PC-3 (cell line): ENCODE measurements at places on chromosomes 16 and 17. TPM values are rescaled to one million over a fixed set of nuclear protein-coding genes. Genes with fewer than 3 reads are reported as not detected.

DNA sequence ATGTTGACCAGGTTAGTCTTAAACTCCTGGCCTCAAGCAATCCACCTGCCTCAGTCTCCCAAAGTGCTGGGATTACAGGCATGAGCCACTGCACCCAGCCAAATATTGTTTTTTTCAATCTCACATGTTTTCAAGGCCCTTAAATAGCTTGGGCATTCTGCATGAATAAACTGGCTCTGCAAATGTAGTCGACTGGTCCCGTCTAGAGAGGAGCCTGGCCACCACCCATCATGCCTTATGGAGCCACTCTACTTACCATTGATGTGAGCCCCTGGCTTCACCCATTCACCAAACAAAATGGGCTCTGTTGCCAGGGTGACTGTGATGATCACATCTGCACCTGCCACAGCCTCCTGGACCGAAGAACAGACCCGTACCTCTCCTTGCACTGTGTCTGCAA lies 10.8 kb downstream of the CRYM start:
- no peaks in the 10 kb centered on the region for H3K4me1 ChIP-seq
- no peaks in the 10 kb centered on the region for H3K27me3 ChIP-seq
- H3K4me3 ChIP-seq, result no peak overlapping the region
- no peak overlapping the region for H3K27ac ChIP-seq
- DNase-seq, result no peak
- H3K36me3 ChIP-seq, result no peaks in the 10 kb centered on the region

- peak; percentile 3 for DNase-seq
- no peak overlapping the region for H3K27ac ChIP-seq
- no peaks in the 10 kb centered on the region for H3K4me1 ChIP-seq
- H3K36me3 ChIP-seq, result no peaks in the 10 kb centered on the region
- no peaks in the 10 kb centered on the region for H3K27me3 ChIP-seq
- no peak overlapping the region for H3K4me3 ChIP-seq
These were observed 1307.6 kb upstream of the GOT2 start for GRCh38 chr16:60041671-60042070.

DNA sequence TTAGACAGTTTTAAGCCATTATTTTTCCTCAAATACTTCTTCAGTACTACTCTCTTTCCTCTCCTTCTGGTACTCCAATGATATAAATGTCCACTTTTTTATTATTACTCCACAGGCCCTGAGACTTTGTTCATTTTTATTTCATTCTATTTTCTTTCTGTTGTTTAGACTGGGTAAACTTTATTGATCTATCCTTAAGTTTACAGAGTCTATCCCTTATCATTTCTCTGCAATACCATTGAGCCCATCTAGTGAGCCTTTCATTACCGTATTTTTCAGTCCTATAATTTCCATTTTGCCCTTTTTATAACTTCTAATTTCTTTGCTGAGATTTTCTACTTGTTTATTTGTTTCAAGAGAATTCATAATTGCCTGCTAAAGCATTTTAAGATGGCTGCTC lies 193.7 kb downstream of the TOX3 start:
- no peaks in the 10 kb centered on the region for H3K27me3 ChIP-seq
- no peak overlapping the region for H3K27ac ChIP-seq
- no peak overlapping the region for H3K4me3 ChIP-seq
- H3K4me1 ChIP-seq, result no peaks in the 10 kb centered on the region

DNA sequence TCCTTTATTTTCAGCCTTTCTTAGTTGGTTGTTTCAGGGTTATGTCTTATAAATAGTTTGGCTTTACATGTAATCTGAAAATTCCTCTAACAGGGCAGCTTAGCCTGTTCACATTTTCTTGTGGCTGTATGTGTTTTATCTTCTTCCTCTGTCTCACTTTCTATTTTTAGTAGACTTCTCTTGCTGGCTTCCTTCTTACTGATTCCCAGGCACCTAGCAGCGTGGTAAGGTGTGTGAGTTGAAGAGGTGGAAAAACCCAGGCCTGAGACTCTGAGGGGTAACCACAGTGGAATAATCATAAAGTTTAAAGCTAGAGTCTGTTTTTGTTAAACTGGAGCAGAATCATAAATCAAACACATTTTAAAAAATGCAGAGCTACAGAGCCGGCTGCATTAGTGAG lies 190.9 kb downstream of the LGALS9B start:
- no peak for DNase-seq
- no peaks in the 10 kb centered on the region for H3K27me3 ChIP-seq
- peaks cover 16% of the 10 kb centered on the region for H3K4me1 ChIP-seq
- peaks cover 4% of the 10 kb centered on the region; the same call in 1 of the 2 replicates for H3K36me3 ChIP-seq
- H3K27ac ChIP-seq, result no peak overlapping the region

The C1QL1 gene
- 2.8 and 4.1 TPM in 2 replicates for total RNA-seq
